ENCODE measurements at places on chromosomes 11 and 22.

DNA sequence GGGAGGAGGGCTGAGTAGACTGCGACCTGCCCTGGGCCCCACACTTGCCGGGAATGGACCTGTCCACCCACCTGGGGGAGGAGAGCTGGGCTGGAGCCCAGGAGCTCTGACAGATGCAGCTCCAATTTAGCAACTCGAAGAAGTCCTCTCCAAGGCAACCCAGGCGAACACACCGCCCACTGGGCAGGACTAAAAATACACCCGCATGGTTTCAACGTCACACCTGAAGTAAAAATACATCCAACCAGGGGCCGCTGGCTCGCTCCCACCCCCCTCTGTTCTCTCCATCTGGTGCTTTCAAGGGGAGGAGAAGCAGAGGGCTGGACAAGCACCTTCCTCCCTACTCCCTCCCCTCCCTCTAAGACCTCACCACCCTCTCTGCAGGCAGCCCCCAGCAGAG, 119.9 kb downstream of the FEZ1 start:
- peak; percentile 16 for DNase-seq

DNA sequence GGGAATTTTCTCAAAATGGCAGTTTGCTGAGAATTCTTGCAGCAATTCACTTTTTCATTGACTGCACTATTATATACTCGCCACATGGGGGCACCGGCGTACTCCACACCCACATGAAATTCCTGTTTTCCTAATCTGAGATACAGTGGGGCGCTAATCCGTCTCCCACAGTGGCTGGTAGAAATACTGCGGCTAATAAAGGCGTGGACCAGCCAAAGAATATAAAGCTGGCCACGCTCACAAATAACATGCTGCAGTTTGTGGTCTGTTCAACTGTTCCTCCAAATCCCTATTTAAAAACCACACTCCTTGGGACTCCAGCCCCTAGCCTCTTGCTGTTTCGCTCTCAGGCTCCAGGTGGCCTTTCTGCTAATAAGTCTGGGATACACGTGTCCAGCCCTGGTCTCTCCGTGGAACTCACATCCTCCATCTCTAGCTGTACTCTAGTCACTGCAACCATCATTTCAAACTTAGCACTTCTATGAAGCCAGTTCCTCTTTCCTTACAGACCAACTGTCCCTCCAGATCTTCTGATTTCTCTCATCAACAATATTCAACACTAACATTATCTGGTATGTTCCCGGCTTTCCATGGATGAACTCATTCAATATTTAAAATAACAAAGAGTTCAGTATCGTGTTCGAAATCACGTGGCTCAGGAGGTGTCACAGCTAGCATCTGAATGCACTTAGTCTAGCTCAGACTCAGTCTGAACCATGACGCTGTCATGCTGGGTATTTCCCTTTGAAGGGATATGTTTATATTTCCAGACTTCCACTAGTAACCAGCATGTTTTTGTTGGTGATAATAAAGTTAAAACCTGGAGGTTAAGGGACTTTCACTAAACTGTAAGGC, 22.0 kb downstream of the TBRG1 start:
- DNase-seq, result peak; percentile 49

DNA sequence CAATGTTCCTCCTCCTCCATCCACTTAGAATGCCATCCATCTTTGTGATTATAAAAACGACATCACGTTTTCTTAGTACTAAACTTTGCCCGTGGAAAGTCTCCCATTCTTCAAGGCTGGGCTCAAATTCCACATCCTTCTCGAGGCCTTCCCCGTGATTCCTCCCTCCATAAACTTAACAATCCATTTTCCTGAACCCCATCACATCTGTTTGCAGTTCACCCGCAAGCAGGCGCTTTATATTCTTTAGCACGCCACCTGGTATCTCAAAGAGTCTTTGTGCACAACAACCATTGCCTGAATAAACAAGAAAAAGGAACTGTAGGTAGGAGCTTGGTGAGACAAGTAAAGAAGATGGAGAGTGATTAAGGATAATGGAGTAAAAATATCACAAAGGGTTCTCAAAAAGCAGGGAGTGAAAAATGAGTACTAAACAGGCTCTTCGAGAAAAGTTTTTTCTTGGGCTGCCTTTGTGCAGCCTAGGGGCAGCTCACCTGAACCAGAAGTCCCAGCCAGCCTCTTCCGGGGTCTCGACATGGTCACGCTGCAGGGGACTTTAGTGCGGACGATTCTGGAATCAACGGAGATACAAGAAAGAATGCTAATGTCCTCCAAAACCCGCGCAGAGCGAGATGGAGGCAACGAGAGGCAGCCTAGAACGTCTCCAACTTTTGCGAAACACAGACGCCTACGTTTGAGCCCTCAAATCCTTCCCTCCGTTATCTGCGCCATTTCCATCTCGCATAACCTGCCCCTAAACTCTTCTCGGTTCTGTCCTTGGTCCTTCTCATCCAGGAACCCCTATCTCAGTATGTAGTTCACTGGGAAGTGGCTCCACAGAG, 585 bp downstream of the THYN1 start:
- peak; percentile 10 for DNase-seq

- no peak for DNase-seq
Observed at GRCh38 chr11:127103586-127104388, 103.2 kb upstream of the KIRREL3 start.

DNA sequence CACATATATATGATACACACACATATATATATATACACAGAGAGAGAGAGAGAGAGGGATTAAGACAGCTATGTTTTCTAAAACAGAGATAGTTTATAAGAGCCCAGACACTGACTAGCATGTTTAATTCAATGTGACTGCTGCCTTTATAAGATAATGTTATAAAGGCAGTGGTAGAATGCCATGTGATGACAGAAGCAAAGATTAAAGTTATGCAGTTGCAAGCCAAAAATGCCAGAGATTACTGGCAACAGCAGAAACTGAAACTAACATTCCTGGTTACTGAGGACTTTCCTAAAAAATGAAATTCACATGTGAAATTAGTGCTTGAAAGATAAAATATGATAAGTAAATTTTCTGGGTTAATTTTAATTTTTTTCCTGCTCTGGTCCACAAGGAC, 1888.9 kb downstream of the LRRC4C start:
- no peak for DNase-seq

- no peak for DNase-seq
Observed at GRCh38 chr11:12606597-12606996, 67.6 kb upstream of the TEAD1 start.

DNA sequence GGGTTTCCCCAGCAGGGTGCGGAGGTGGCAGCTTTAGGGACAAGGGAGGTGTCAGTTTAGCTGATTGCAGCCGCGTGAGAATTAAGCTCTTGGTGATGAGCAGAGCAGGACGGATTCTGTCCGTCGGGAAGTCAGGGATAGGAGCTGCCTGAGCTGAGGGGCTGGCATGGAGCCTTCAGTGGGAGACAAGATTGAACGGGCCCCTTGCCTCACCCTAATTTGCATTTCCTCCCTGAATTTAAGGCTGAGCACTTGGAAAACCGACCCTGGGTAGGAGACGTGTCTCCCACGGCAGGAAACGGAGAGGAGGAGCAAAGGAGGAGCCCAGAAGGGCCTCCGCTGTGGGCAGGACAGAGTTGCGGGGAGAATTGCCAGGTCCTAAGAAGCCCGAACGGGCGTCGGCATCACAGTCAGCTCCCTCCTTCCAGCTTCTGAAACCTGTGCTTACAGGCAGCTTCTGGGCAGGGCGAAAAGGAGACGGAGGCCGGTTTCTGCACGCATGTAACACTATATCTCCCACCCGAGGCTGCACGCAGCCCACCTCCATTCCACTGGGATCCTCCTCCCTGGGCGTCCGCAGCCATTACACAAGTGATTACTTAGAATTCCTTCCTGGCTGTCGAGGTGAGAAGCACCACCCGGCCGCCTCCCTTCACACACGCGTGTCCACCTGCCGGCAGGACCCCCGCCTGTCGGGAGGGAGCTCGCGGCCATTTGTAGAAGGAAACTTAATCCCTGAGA, 345.8 kb downstream of the BRD1 start:
- DNase-seq, result no peak

DNA sequence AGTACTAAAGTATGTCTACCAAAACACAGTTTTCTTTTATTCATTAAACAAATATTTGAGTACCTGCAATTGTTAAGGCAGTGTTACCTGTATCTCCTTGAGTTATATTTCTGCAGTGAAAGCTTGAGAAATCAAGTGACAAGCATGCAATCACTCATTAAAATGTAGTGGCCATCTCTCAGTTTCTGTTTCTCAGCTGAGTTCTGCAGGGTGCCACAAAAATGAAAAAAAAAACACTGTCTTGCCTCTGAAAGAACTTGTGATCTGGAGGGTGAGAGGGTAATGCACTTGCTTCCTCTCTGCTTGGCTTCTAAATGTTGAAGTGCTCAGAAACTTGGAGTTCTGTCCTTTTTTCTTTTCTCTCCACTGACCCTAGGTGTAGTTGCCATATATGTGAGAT, 6.8 kb downstream of the QSER1 start:
- DNase-seq, result no peak

- no peak for DNase-seq
Observed at GRCh38 chr11:1934335-1935155, 12.6 kb upstream of the MRPL23 start.

DNA sequence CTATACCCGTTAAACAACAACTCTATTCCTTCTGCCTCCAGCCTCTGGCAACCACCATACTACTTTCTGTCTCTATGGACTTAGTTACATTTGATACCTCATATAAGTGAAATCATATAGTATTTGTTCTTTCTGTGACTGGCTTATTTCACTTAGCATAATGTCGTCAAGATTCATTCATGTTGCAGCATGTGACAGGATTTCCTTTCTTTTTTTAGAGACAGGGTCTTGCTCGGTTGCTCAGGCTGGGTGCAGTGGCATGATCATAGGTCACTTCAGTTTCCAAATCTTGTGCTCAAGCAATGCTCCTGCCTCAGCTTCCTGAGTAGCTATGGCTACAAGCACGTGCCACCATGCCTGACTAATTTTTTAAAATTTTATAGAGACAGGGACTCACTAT, 29.4 kb upstream of the SORL1 start:
- peak; percentile 88 for DNase-seq

DNA sequence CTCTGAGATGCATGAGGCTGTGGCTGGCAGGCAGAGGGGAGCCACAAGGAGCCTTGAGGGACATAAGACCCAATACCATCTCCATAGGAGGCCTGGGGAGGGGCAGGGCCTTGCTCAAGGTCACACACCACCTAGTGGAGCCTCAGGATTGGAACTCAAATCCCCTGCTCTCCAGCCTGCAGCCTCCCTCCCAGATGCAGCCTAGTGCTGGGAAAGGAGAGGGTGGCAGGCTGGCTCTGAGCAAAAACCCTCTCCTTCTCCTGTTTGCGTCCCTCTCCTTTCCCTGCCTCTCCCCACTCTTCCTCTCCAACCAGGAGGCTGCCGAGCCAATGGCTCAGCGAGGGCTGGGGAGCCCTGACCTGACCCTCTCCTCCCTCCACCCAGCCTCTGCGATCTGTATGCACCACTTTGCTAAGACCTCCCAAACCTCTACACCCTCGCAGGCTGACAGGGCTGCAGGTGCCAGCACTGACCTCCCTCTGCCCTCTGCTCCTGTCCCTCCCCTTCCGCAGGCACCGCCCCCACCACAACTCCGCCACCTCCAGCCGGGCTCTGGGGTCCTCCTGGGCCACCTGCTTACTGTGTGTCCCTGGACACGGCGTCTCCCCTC, 14.7 kb downstream of the IGLL1 start:
- DNase-seq, result peak; percentile 44

DNA sequence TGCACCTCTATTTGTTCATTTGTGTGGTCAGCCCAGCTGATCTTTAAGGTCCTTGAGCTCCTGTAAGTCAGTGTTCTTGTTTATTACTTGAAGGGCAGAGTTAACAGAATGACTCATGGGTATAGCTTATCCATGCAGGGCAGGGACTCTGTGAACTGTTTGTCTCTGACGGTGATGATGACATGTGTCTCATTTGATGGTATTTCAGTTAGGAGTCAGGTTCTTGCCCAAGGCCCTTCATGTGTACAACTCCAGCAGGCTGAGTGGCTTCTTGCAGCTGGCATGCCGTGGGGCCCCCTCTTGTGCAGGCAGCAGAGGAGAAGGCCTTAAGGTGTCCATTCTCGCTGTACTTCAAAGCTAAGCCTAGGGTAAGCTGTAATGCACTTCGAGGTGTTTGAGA, 165.1 kb downstream of the DBX1 start:
- no peak for DNase-seq

DNA sequence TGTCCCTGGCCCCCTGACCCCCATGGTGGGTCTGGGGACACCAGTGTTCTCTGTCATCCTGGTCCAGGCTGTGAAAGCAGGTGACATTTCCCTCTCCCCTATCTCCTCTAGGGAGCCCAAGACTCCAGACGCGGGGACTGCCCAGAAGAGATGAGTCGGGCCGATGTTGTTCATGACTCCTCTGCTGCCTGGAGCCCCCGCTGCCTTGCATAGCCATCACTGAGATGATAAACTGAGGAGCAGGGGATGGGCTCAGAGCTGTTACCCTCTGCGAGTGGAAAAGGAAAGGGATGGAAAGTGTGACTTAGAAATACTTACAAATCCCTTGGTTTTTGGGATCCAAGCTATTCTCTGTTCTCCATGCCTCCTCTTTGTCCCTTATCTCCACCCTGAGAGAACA, 209.6 kb downstream of the DSCAML1 start:
- DNase-seq, result no peak

- DNase-seq, result no peak
Observed at GRCh38 chr11:14417617-14418374, 58.8 kb upstream of the RRAS2 start.

GRCh38 chr11:113773092-113773415, 438 bp downstream of the ZW10 start:
- no peak for DNase-seq

DNA sequence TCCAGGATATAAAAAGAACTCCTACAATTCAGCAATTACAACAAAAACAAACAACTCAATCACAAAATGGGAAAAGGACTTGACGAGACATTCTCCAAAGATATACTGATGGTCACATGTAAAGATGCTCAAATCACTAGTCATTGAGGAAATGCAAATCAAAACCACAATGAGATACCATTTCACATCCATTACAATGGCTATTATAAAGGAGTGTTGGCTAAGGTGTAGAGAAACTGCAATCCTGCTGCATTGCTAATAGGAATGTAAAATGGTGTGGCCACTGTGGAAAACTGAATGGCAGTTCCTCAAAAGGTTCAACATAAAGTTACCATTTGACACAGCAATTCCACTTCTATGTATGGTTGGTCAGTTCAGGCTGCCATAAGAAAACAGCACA, 11.8 kb upstream of the TBCEL start:
- no peak for DNase-seq

- no peak for DNase-seq
Observed at GRCh38 chr11:1549338-1550330, 22.4 kb downstream of the DUSP8 start.

GRCh38 chr11:24437123-24437522, 59.7 kb upstream of the LUZP2 start:
- no peak for DNase-seq

DNA sequence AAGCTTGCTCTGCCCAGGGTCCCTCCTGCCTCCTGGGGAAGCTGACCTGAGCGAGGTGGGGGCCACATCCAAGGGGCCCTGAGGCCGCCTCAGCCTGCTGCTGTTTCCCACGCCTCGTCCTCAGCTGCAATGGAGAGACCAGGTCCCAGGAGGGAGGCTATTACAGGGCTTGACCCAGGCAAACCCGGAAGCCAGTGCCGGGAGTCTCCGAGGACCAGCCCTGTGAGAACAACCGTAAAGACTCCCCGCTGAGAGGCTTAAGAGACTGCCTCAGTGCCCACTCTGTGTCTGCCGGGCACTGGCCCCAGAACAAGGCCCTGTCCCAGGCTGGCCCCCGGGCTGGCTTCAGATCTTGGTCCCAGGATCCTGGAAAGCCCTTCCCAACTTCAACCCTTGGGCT, 124.3 kb upstream of the FGF3 start:
- no peak for DNase-seq

All from NAMALWA (cell line).